Dermis blood vessel endothelial cell (primary cell): ENCODE measurements at places on chromosomes 3 and 15. TPM values are rescaled to one million over a fixed set of nuclear protein-coding genes. Genes with fewer than 3 reads are reported as not detected.

DNA sequence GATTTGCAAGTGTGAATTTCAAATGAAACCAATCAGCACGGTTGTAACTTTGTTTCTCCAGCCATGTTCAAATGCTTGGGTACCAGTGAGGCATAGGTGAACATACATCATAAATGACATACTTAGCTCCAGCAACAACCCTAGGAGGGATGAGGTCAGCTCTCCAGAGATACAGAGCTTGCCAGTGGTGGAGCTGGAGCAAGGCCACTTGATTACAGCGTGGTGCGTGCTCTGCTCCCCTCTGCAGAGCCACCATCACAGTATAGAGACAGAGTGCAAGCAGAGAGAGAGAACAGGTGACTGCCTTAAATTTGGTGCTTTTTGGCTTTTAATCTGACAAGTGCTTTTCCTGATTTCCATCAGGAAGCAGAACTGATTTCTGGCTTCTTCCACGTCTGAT lies 275.1 kb downstream of the PDZRN3 start:
- DNase-seq = no peak

- peak; percentile 64 for DNase-seq
These were observed 570 bp downstream of the PCNP start for GRCh38 chr3:101574388-101575112.

GRCh38 chr3:45753095-45753494 lies 43.2 kb downstream of the SLC6A20 start:
- no peak for DNase-seq

SKOR1 gene
- total RNA-seq = 0.05 TPM in 1 of 2 replicates, not detected in the other
